ENCODE measurements at places on chromosomes 5 and 9. TPM values are rescaled to one million over a fixed set of nuclear protein-coding genes. Genes with fewer than 3 reads are reported as not detected.

The RNF38 gene
- total RNA-seq: 58.8 TPM

The NOTCH1 gene
- 71.6 TPM for total RNA-seq

The CNTFR gene
- total RNA-seq: 0.55 TPM

The SH3RF2 gene
- total RNA-seq: 0.66 TPM

The LCN9 gene
- total RNA-seq: 0.72 TPM

The TNIP1 gene
- total RNA-seq: 40.8 TPM

The CLIC3 gene
- total RNA-seq: 0.29 TPM

The ZDHHC11B gene
- total RNA-seq: 0.86 TPM

The GPR151 gene
- not detected for total RNA-seq

The SCGB3A2 gene
- total RNA-seq: 62.5 TPM

The HNRNPA0 gene
- total RNA-seq: 70.1 TPM

The COL23A1 gene
- 2.6 TPM for total RNA-seq

The PHYHD1 gene
- 22.2 TPM for total RNA-seq

The IL4 gene
- total RNA-seq: not detected

The NSMF gene
- 46.3 TPM for total RNA-seq

The SMIM23 gene
- not detected for total RNA-seq

The PCDHGA5 gene
- total RNA-seq: 1.1 TPM

The TMEM252 gene
- total RNA-seq: not detected

The DNAH5 gene
- 0.50 TPM for total RNA-seq

The NOXA1 gene
- 1.8 TPM for total RNA-seq

The HAND1 gene
- not detected for total RNA-seq

The FAM221B gene
- total RNA-seq: not detected

The ARL14EPL gene
- total RNA-seq: not detected

The DIPK1B gene
- 38.2 TPM for total RNA-seq

The PCDHGB4 gene
- 3.8 TPM for total RNA-seq

The BSPRY gene
- total RNA-seq: 5.1 TPM

The SHOC1 gene
- not detected for total RNA-seq

The CCDC192 gene
- not detected for total RNA-seq

The PCDHB8 gene
- 0.57 TPM for total RNA-seq

The SVEP1 gene
- 0.24 TPM for total RNA-seq

The BARX1 gene
- total RNA-seq: 1.2 TPM

The WDR38 gene
- not detected for total RNA-seq

The NRARP gene
- 22.8 TPM for total RNA-seq

The WDR70 gene
- 38.1 TPM for total RNA-seq

The PCSK1 gene
- 2.0 TPM for total RNA-seq

The C9orf153 gene
- total RNA-seq: not detected

The CFAP157 gene
- 0.15 TPM for total RNA-seq

The TLX3 gene
- not detected for total RNA-seq

The IFNA2 gene
- total RNA-seq: not detected

The FAM163B gene
- 0.39 TPM for total RNA-seq

The PCDHGA12 gene
- 1.3 TPM for total RNA-seq

The HSD17B3 gene
- not detected for total RNA-seq

The RASGRF2 gene
- total RNA-seq: 11.3 TPM

The EGFLAM gene
- total RNA-seq: 0.33 TPM

The INIP gene
- 22.6 TPM for total RNA-seq

The ANKRD18B gene
- total RNA-seq: 10.6 TPM

The CCDC152 gene
- total RNA-seq: 0.13 TPM

The SPATA31D4 gene
- total RNA-seq: not detected

The SV2C gene
- total RNA-seq: 0.02 TPM

The SH2D3C gene
- total RNA-seq: 1.3 TPM

The TEK gene
- 1.8 TPM for total RNA-seq

The AQP7 gene
- total RNA-seq: not detected

The CCNJL gene
- 26.9 TPM for total RNA-seq
